ENCODE measurements at places on chromosomes 7 and 10.

DNA sequence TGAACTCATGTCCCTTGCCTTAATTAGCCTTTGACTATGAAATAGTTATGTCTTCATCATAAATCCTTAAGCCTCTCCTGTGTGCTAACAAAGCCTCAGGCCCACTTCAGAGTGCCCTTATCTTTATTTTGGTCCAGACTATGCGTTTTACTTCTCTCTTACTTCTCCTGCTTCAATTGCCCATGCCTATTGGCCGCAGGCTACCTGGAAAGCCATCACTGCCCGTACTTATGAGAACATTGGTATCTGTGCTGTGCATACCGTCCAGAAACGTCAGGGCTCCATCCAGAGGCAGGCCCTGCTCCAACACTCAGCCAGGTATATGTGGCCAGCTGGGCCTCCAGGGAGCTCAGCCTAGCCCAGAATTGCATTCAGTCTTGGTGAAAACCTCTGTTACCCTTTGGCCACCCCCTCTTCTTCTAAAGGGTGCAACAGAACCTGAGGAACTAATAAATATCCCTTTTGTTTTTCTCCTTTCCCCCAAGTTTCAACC is 212.4 kb upstream of the MTPN start:
- no peaks in the 10 kb centered on the region for H3K36me3 ChIP-seq
- no peaks in the 10 kb centered on the region for H3K4me1 ChIP-seq
- no peak overlapping the region for H3K27ac ChIP-seq
- H3K27me3 ChIP-seq, result no peaks in the 10 kb centered on the region

- no peaks in the 10 kb centered on the region for H3K4me1 ChIP-seq
- H3K27me3 ChIP-seq, result no peaks in the 10 kb centered on the region
- H3K36me3 ChIP-seq, result no peaks in the 10 kb centered on the region
- no peak overlapping the region for H3K4me3 ChIP-seq
These were observed 228.5 kb upstream of the COBL start for GRCh38 chr7:51545131-51545530.

DNA sequence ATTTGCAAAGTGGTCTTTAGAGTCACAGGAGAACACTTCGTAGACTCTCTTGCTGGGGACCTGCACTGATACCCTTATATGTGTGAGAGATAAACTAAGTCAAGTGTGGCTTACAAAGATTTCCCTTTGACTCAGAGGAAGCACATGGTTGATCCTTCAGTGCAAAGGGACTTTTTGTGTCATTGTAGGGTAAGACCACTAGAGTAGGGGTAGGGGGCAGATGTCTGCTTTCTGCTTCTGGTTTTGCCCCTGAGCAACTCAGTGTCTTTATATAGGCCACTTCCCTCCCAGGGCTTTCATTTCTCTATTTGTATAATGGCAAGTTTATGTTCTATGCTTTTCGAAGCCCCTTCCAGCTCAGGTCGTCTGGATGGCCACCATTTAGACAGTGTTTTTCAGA is 281.7 kb downstream of the SORCS3 start:
- DNase-seq, result no peak
- H3K4me3 ChIP-seq, result no peak overlapping the region
- H3K27ac ChIP-seq, result no peak overlapping the region
- no peaks in the 10 kb centered on the region for H3K27me3 ChIP-seq
- H3K36me3 ChIP-seq, result no peaks in the 10 kb centered on the region

GRCh38 chr7:22617166-22617565 is 109.8 kb upstream of the IL6 start:
- no peaks in the 10 kb centered on the region for H3K36me3 ChIP-seq
- H3K27ac ChIP-seq, result no peak overlapping the region
- no peak for DNase-seq
- H3K27me3 ChIP-seq, result no peaks in the 10 kb centered on the region

DNA sequence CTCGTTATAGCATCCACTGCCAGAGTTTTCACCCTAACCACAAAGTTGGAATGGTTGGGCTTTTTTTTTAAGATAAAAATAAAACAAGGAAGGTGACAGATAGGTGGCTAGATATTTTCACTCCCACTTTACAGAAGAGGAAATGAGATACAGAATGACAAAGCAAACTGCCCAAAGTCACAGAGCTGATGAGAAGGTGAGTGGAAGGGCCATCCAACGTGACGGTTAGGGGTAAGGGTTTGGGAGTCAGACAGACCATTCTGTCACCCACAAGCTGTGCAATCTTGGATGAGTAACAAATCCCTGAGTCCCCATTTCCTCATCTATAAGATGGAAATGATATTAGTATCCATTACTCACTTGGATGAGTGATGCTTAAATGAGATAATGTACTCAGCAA is 106.9 kb upstream of the PDLIM1 start:
- H3K27me3 ChIP-seq, result no peaks in the 10 kb centered on the region
- no peak overlapping the region for H3K4me3 ChIP-seq
- peaks cover 36% of the 10 kb centered on the region for H3K36me3 ChIP-seq
- H3K4me1 ChIP-seq, result peaks cover 7% of the 10 kb centered on the region
- H3K27ac ChIP-seq, result peak overlapping the region; percentile 85

Data from stomach (tissue), 19 donors.